ENCODE measurements at places on chromosomes 5 and 9. TPM values are rescaled to one million over a fixed set of nuclear protein-coding genes. Genes with fewer than 3 reads are reported as not detected.

The DBH gene
- total RNA-seq: not detected

The EQTN gene
- total RNA-seq: not detected

The OR1Q1 gene
- total RNA-seq: not detected

DNA sequence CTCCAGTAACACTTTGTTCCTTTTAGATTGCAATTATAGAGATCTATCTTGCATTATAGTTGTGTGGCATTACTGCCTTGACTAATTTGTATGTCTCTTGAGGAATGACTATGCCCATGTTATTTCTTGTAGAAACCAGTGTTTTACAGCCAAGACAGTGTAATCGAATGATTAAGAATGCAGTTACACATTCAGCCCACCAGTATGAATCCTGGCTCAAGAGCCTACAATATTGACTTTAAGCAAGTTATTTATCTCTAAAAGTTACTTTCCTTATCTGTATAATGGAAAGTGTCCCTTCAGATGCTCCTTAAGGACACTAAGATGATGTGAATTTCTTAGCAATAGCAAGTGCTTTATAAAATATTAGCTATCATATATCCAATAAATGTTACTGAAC, 9.7 kb upstream of the SNX24 start:
- ATAC-seq: no peak

DNA sequence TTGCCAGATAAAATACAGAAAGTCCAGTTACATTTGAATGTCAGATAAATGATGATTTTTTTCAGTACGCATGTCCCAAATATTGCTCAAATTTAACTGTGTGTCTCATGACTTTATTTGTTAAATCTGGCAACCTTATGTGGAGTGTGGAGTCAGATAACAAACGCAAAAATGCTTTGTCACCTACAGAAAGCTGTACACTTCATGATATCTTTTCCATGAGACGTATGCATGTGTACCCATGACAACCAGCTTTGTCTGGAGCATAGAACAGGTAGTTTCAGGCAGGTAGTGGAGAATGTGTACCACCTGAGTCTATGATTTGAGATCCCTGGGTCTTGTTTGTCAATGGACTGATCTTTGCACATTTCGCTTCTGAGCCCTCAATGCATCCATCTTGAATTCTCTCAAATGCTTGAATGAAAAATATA, 105.5 kb upstream of the CPEB4 start:
- ATAC-seq: no peak

- no peak for ATAC-seq
These were observed 16.2 kb downstream of the PRKAA1 start for GRCh38 chr5:40781843-40782409.

GRCh38 chr5:131950706-131951105, 5.2 kb upstream of the MEIKIN start:
- ATAC-seq: no peak

- ATAC-seq: peak; percentile 66
These were observed 2.3 kb downstream of the GDNF start for GRCh38 chr5:37837414-37838032.

DNA sequence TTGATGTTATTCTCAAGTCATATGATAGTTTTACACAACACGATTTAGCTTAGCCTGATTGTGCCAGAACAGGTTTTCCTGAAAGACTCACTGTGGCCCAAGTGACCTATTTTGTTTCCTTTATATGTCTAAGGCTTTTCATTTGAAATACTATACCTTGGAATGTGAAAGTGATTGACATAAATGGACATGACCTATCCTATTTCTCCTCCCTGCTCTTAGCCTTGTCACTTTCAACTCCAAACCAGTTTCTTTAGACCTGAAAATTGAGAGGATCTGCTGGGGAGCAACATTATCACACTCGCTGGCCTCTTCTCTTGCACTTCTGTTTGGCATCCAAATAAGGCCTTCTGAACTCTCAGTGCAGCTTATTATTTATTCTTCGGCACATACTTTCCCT, 496.8 kb downstream of the MAT2B start:
- ATAC-seq: no peak

- no peak for ATAC-seq
These were observed 20.9 kb downstream of the SH3GLB2 start for GRCh38 chr9:129007035-129007765.
